ENCODE measurements at places on chromosomes 6 and 20. TPM values are rescaled to one million over a fixed set of nuclear protein-coding genes. Genes with fewer than 3 reads are reported as not detected.

Gene MAP7
- polyA plus RNA-seq, result 45.4 TPM

Gene SLC2A10
- 18.8 TPM for polyA plus RNA-seq

Gene SLC17A2
- 0.42 TPM for polyA plus RNA-seq

Gene TFAP2D
- not detected for polyA plus RNA-seq

Gene MTO1
- 27.4 TPM for polyA plus RNA-seq

Gene TSHZ2
- 12.8 TPM for polyA plus RNA-seq

Gene MOXD1
- 205 TPM for polyA plus RNA-seq

Gene TM9SF4
- polyA plus RNA-seq, result 66.5 TPM

Gene NKAIN2
- 20.0 TPM for polyA plus RNA-seq

Gene SPATA25
- polyA plus RNA-seq, result 2.7 TPM

Gene AVP
- 0.33 TPM for polyA plus RNA-seq

Gene EPPIN
- polyA plus RNA-seq, result 0.20 TPM

Gene TMEM170B
- polyA plus RNA-seq, result 9.1 TPM

Gene RFX6
- 0.05 TPM for polyA plus RNA-seq

Gene FAM217A
- polyA plus RNA-seq, result 1.5 TPM

Gene GATA5
- 8.0 TPM for polyA plus RNA-seq

Gene TINAG
- 24.3 TPM for polyA plus RNA-seq

Gene THBS2
- polyA plus RNA-seq, result 9.4 TPM

Gene BANF2
- not detected for polyA plus RNA-seq

Gene ZSCAN9
- polyA plus RNA-seq, result 28.8 TPM

Gene PAX1
- 0.26 TPM for polyA plus RNA-seq

Gene OR12D3
- polyA plus RNA-seq, result not detected

Gene SLC22A16
- 0.38 TPM for polyA plus RNA-seq

Gene CYP39A1
- 8.0 TPM for polyA plus RNA-seq

Gene SAPCD1
- 6.8 TPM for polyA plus RNA-seq

Gene ANKRD60
- polyA plus RNA-seq, result not detected

Gene CD24
- polyA plus RNA-seq, result 1,282 TPM

Gene C6orf163
- 3.0 TPM for polyA plus RNA-seq

Gene CSNK2A1
- polyA plus RNA-seq, result 143 TPM

Gene ZBP1
- polyA plus RNA-seq, result 0.13 TPM

Gene ACSS2
- 53.5 TPM for polyA plus RNA-seq

Gene GMPR
- polyA plus RNA-seq, result 12.4 TPM

Gene POM121L2
- not detected for polyA plus RNA-seq

Gene WFDC10A
- not detected for polyA plus RNA-seq

Measured in renal cortex interstitium (tissue), 15 donors.